ENCODE measurements at places on chromosomes 11 and 22. TPM values are rescaled to one million over a fixed set of nuclear protein-coding genes. Genes with fewer than 3 reads are reported as not detected.

The POU2AF1 gene
- polyA plus RNA-seq: not detected

The ARCN1 gene
- polyA plus RNA-seq: 49.3 TPM

The SLC25A45 gene
- not detected for polyA plus RNA-seq

The WNT7B gene
- 0.45 TPM for polyA plus RNA-seq

The IMMP1L gene
- polyA plus RNA-seq: 238 TPM

The MRPL48 gene
- 129 TPM for polyA plus RNA-seq

The MPZL3 gene
- polyA plus RNA-seq: 5.1 TPM

The CDKN1C gene
- polyA plus RNA-seq: 6.5 TPM

The RAPSN gene
- polyA plus RNA-seq: not detected

The ZNF280B gene
- 8.9 TPM for polyA plus RNA-seq

The CCDC34 gene
- polyA plus RNA-seq: 6.8 TPM

The CTSW gene
- not detected for polyA plus RNA-seq

The DEPDC7 gene
- polyA plus RNA-seq: not detected

The ELFN2 gene
- polyA plus RNA-seq: 0.19 TPM

The KCNQ1 gene
- polyA plus RNA-seq: not detected

The GGT1 gene
- 2.4 TPM for polyA plus RNA-seq

The WNT11 gene
- polyA plus RNA-seq: 10.8 TPM

The DLG2 gene
- 404 TPM for polyA plus RNA-seq

The IFITM10 gene
- not detected for polyA plus RNA-seq

The SLC22A12 gene
- not detected for polyA plus RNA-seq

The CDHR5 gene
- polyA plus RNA-seq: not detected

The ABCC8 gene
- 43.7 TPM for polyA plus RNA-seq

The OR8G1 gene
- not detected for polyA plus RNA-seq

The C11orf87 gene
- 216 TPM for polyA plus RNA-seq

The ANKK1 gene
- polyA plus RNA-seq: not detected

The TRAF6 gene
- polyA plus RNA-seq: 4.0 TPM

The CCDC157 gene
- 1.6 TPM for polyA plus RNA-seq

The C11orf16 gene
- polyA plus RNA-seq: not detected

The XRRA1 gene
- 4.2 TPM for polyA plus RNA-seq

The SUSD2 gene
- polyA plus RNA-seq: not detected

The BRSK2 gene
- polyA plus RNA-seq: 1.7 TPM

The PYGM gene
- polyA plus RNA-seq: 0.69 TPM

The TRIM6 gene
- 0.38 TPM for polyA plus RNA-seq

The KDM4D gene
- polyA plus RNA-seq: 1.1 TPM

The TMEM132A gene
- 44.5 TPM for polyA plus RNA-seq

The RANGAP1 gene
- 2.4 TPM for polyA plus RNA-seq

The LIF gene
- not detected for polyA plus RNA-seq

The APOA5 gene
- polyA plus RNA-seq: not detected

The FOLR3 gene
- polyA plus RNA-seq: not detected

The SMC1B gene
- polyA plus RNA-seq: not detected

The TRIM48 gene
- not detected for polyA plus RNA-seq

The MS4A4A gene
- polyA plus RNA-seq: not detected

The NRIP3 gene
- 14.6 TPM for polyA plus RNA-seq

The TPST2 gene
- 7.4 TPM for polyA plus RNA-seq

The OR51T1 gene
- not detected for polyA plus RNA-seq

The MMP12 gene
- polyA plus RNA-seq: not detected

The PKP3 gene
- not detected for polyA plus RNA-seq

The MMP27 gene
- polyA plus RNA-seq: not detected

The CLNS1A gene
- 120 TPM for polyA plus RNA-seq

The EWSR1 gene
- polyA plus RNA-seq: 79.8 TPM

The BAIAP2L2 gene
- not detected for polyA plus RNA-seq
